ENCODE measurements at places on chromosomes 13 and 19. TPM values are rescaled to one million over a fixed set of nuclear protein-coding genes. Genes with fewer than 3 reads are reported as not detected.

The KRTDAP gene
- not detected for total RNA-seq

The ZNF235 gene
- 1.6 TPM for total RNA-seq

- peak; percentile 79 for DNase-seq
- H3K36me3 ChIP-seq, result peaks cover 56% of the 10 kb centered on the region
- peak overlapping the region; percentile 96 for H3K27ac ChIP-seq
- H3K4me3 ChIP-seq, result peak overlapping the region; percentile 87
- peaks cover 77% of the 10 kb centered on the region for H3K4me1 ChIP-seq
These were observed 55.1 kb upstream of the C1QTNF9 start for GRCh38 chr13:24254146-24254841.

DNA sequence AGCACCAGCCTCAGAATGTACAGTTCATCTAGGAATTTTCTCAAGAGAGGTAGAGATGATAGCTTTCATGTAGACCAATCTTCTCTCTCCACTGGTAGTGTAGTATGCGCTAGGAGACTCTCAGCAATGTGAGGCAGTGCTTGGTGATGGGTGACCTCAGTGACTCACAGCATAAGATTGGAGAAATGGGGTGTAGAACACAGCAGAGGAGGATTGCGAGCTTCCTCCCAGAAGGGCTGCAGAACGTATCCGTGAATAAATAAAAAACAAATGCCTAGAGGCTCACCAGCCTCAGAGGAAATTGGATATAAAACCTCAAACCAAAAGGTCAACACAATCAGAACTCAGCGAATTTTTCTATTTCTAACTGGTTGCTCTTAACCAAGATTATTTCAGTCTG, 182.9 kb upstream of the RXFP2 start:
- no peaks in the 10 kb centered on the region for H3K36me3 ChIP-seq
- H3K27ac ChIP-seq, result no peak overlapping the region
- no peak overlapping the region for H3K4me3 ChIP-seq
- no peaks in the 10 kb centered on the region for H3K27me3 ChIP-seq

DNA sequence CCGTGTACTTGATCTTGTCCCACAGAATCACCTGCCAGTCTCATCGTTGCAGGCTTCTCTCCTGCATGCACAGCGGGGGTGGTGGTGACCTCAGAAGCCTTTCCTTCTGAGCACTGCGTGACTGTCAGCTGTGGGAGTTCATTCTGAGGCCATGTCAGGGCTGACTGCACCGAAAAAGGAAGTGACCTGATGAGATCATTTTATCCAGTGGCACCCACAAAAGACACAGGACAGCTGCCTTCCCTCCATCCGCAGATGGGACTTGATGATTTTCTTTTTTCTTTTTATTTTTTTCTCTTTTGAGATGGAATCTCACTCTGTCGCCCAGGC, 89.7 kb downstream of the RAB20 start:
- no peaks in the 10 kb centered on the region for H3K36me3 ChIP-seq
- DNase-seq, result no peak
- no peak overlapping the region for H3K27ac ChIP-seq
- H3K4me3 ChIP-seq, result no peak overlapping the region
- peaks cover 12% of the 10 kb centered on the region for H3K27me3 ChIP-seq

GRCh38 chr19:38251564-38252051, 4.6 kb downstream of the PPP1R14A start:
- peaks cover 11% of the 10 kb centered on the region for H3K27me3 ChIP-seq
- peaks cover 3% of the 10 kb centered on the region for H3K4me1 ChIP-seq
- H3K36me3 ChIP-seq, result no peaks in the 10 kb centered on the region
- H3K4me3 ChIP-seq, result no peak overlapping the region
